ENCODE measurements at places on chromosomes 16 and 17.

GRCh38 chr16:14378689-14379467 is 251.2 kb downstream of the PARN start:
- H3K27me3 ChIP-seq = no peaks in the 10 kb centered on the region
- no peak overlapping the region for H3K4me3 ChIP-seq
- H3K4me1 ChIP-seq = no peaks in the 10 kb centered on the region
- H3K36me3 ChIP-seq = no peaks in the 10 kb centered on the region
- no peak overlapping the region for H3K27ac ChIP-seq

- no peaks in the 10 kb centered on the region for H3K36me3 ChIP-seq
- no peaks in the 10 kb centered on the region for H3K4me1 ChIP-seq
- H3K27ac ChIP-seq = no peak overlapping the region
- DNase-seq = no peak
- no peak overlapping the region for H3K4me3 ChIP-seq
These were observed 3.0 kb downstream of the EVPLL start for GRCh38 chr17:18380471-18381157.

DNA sequence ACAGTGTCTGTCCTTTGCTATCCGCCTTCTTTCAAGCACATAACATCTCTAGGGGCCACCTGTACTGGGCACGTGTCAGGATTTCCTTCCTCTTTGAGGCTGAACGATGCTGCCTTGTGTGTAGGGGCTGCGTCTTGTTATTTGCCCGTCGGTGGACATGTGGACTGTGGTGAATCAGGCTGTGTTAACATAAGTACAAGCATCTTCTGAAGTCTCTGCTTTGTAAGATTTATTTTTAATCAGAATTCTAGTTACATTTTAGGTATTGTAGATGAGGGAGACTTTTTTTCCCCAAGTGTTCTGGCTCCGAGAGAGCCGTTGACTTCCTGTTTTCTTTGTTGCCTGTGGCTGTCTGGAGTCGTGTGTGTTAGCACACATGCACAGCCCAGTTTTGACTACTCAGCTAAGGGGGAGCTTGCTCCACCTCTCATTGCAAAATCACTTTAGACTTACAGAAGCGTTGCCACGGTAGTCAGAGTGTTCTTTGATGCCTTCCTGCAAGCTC is 26.1 kb downstream of the SPG7 start:
- H3K4me3 ChIP-seq = no peak overlapping the region
- no peak overlapping the region for H3K27ac ChIP-seq
- no peaks in the 10 kb centered on the region for H3K4me1 ChIP-seq
- no peaks in the 10 kb centered on the region for H3K27me3 ChIP-seq
- peaks cover 82% of the 10 kb centered on the region for H3K36me3 ChIP-seq

GRCh38 chr16:48681520-48681919 is 71.5 kb upstream of the N4BP1 start:
- no peaks in the 10 kb centered on the region for H3K36me3 ChIP-seq
- DNase-seq = no peak
- no peak overlapping the region for H3K4me3 ChIP-seq
- no peak overlapping the region for H3K27ac ChIP-seq

DNA sequence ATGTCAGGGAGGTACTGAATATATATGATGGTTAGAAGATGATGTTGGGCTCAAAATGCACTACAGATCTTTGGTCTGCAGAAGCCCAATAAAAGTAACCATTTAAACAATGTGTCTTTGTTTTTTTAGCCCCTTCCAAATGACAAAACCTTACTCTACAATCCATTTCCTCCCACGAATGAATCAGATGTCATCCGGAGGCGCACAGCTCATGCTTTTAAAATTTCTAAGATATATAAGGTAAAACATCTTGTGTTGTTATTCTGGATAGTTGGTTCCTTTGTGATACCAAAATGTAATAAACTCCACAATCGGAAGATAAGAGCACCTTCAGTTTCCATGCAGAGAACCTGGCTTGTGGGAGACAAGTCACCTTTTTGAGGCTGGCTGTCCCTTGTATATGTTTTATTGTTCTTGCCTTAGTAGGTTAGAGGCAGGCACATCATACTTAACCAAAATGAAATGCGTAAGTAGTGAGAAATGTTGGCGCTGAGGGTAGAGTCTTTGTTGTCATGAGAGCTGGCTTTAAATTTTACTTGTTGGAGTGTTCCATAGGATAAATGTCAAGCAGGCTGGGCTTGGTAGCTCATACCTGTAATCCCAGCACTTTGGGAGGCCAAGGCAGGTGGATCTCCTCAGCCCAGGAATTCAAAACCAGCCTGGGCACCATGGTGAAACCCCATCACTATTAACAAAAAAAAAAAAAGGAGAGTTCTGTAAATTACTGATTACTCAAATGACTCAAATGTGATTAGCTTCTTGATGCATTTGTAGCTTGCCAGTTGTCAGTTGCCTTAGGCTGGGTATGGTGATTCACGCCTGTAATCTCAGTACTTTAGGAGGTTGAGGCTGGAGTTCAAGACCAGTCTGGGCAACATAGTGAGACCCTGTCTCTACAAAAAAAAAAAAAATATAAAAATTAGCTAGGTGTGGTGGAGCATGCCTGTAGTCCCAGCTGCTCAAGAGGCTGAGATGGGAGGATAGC is 19.7 kb upstream of the SNTB2 start:
- DNase-seq = no peak
- H3K27ac ChIP-seq = no peak overlapping the region
- H3K27me3 ChIP-seq = no peaks in the 10 kb centered on the region

DNA sequence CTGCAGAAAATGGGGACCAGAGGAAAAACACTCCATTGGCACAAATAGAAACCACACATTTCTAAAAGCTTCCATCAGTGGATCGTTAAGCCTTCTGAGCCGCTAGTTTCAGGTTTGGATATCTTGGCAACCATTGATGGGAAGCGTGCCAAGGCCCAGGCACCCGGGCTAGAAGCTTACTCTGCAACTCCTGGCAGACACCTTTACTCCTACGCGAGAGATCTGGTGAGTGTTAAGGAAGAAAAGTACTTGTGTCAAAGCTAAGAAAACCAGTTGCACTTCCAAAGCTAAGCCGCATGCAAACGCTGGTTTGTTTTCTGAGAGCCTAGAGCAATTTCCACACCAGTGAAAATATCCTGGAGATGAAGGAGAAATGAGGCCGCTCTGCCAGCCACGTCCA is 472.4 kb downstream of the PMP22 start:
- no peak overlapping the region for H3K4me3 ChIP-seq
- no peaks in the 10 kb centered on the region for H3K27me3 ChIP-seq
- no peaks in the 10 kb centered on the region for H3K36me3 ChIP-seq

Data from right atrium auricular region (tissue), 2 donors.